Femur (tissue), 1 donor: ENCODE measurements at places on chromosomes 2 and 18.

DNA sequence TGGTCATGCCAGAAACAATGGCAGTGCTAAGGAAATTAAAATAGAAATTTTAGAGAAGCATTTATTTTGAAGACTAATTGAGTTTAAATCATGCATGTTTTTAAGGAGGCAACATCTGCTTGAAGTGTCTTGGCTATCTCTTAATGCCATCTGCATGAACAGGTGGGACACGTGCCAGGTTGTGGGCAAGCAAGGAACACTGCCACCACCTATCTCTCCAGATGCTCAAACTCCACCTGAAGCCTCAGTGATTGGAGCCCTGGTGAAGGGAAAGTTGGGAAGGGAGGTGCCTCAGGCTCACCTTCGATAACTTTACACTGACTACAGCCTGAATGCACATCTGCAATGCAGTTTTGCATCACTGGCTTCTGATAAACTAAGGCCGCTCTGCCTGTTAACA lies 91.5 kb downstream of the TPGS2 start:
- DNase-seq = no peak

GRCh38 chr2:56508662-56509061 lies 324.9 kb downstream of the CCDC85A start:
- no peak for DNase-seq

DNA sequence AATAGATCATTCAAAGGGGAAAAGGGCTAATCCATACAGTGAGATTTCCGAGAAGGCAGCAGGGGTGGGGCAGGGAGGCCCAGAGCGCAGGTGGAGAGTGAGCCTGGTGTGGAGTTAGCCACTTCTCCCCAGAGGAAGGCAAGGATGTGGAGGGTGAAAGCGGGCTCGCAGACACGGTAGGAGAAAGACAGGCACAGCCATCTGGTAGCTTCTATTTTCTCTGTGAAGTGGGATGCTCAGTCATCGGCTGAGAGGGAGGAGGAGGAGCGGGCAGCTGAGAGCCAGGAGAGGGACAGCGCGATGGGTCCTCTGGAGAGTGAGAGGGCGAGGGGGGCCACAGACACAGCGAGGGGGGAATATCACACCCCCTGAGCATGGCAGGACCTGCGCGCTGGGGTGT lies 153.3 kb upstream of the NDUFV2 start:
- no peak for DNase-seq

DNA sequence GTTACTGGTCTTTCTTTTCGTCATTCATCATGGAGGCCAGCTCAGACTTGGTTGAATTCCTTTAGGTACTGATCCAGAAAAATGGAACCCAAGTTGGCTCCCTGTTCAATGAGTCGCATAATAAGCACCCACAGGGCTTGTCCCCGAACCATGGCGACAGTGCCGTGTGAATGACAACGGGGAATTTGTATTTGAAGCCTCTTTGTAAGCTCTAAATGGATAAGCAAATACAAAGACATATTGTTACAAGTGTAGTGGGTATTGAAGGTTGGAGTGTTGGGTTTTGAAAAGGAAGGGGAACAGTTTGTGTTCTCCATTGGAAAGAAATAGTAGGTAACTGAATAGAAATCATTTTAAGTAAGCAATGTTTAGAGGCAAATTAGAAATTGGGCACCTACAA lies 288.9 kb downstream of the SLC4A3 start:
- no peak for DNase-seq

GRCh38 chr2:160206436-160206835 lies 6.4 kb upstream of the ITGB6 start:
- no peak for DNase-seq

DNA sequence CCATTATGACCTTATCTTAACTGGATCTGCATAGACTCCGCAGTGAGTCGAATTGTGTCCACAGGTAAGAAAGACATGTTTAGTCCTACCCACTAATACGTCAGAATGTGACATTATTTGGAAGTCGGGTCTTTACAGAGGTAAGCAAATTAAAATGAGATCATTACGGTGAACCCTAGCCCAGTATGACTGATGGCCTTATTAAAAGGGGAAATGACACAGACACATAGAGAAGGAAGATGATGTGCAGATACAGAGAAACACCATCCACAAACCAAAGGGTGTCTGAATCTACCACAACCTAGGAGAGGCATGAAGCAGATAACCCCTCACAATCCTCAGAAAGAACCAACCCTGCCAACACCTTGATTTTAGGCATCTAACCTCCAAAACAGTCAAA lies 135.6 kb downstream of the GALNT1 start:
- no peak for DNase-seq

DNA sequence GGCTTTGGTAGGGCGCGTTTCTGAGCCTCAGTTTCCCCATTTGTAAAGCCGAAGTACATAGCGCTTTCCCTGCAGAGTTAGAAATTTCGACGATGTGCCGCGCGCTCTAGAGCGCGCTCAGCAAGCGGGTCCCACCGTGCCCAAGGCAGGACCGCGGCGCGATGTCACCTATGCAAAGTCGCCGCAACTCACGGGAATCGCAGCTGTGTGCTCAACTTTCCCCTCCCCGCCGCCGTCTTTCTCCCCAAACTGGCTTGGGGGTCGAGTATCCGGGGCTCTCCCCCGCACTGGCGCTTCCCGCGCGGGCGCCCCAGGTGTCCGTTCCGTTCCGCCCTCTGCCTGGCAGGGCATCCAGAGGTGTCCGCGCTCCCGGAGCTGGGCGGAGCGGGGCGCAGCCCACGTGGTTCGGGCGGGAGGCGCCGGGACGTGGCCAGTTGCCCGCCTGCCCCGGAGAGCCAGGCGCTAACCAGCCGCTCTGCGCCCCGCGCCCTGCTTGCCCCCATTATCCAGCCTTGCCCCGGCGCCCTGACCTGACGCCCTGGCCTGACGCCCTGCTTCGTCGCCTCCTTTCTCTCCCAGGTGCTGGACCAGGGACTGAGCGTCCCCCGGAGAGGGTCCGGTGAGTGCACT lies at the start of gene MLPH:
Gene MLPH (plus strand): TSS at position 433 of the 630 bp plus-strand sequence. CDS start 6,176 bp downstream, outside the sequence.
- no peak for DNase-seq

DNA sequence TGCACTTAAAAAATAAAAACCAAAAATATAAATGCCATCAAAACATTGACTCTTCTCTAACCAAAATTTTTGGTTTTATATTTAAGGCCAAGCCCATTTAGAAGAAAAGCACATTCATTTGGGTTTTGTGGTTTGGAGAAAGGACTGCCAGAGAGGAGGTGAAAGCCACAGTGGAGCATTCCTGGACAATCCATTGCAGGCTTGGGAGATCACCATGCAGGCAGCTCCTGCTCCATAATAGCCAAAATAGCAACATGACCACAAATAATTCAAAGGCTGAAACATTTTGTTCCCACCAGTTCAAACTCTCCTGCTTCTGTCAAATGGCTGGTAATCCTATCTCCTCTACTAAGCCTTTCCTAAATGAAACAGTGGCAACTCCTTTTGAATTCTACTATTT lies 73.5 kb downstream of the GALNT3 start:
- DNase-seq = peak; percentile 31

DNA sequence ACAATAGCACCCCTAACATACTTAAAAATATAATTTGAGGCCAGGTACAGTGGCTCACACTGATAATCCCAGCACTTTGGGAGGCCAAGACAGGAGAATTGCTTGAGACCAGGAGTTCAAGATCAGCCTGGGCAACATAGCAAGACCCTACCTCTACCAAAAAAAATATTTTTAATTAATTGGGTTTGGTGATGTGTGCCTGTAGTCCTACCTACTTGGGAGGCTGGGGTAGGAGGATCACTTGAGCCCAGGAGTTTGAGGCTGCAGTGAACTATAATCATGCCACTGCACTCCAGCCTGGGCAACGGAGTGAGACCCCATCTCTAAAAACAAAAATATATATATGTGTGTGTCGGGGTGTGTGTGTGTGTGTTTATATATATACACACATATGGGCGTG lies 91.3 kb downstream of the MEMO1 start:
- no peak for DNase-seq

- DNase-seq = no peak
Measured at GRCh38 chr2:48197618-48198017, 291.3 kb upstream of the FBXO11 start.

GRCh38 chr2:3059141-3059925 lies 318.3 kb downstream of the EIPR1 start:
- DNase-seq = no peak

- no peak for DNase-seq
Measured at GRCh38 chr18:5395860-5396448, 100.4 kb upstream of the ZBTB14 start.

- no peak for DNase-seq
Measured at GRCh38 chr2:156182132-156182531, 150.4 kb downstream of the NR4A2 start.

GRCh38 chr2:212791569-212791968 lies 253.0 kb upstream of the ERBB4 start:
- DNase-seq = no peak

GRCh38 chr2:70328921-70329561 lies 27.2 kb upstream of the FAM136A start:
- no peak for DNase-seq

- DNase-seq = no peak
Measured at GRCh38 chr2:104793966-104794365, 59.9 kb upstream of the POU3F3 start.

GRCh38 chr18:62418258-62418657 lies 93.1 kb downstream of the TNFRSF11A start:
- no peak for DNase-seq

DNA sequence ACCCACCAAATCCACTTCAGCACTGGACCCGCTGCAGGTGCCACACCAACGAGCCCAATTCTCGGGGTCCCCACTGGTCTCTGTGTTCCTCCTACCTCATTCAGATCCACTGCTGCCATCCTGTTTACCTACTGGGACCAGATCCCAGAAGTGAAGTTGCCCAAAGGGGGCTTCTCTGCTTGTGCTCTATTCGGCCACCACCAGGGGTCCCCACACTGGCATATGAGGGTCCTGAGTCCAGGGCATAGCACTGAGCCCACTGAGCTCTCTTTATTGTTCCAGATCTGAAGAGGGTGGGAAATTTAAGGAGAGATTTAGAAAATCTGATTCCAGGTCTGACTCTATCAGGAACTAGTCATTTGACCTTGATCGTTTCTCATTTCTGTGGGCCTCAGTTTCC lies 2.4 kb downstream of the GPR45 start:
- no peak for DNase-seq

GRCh38 chr2:54629914-54630857 lies 93.3 kb upstream of the EML6 start:
- no peak for DNase-seq

GRCh38 chr2:12774395-12774727 lies 57.6 kb downstream of the TRIB2 start:
- DNase-seq = no peak

DNA sequence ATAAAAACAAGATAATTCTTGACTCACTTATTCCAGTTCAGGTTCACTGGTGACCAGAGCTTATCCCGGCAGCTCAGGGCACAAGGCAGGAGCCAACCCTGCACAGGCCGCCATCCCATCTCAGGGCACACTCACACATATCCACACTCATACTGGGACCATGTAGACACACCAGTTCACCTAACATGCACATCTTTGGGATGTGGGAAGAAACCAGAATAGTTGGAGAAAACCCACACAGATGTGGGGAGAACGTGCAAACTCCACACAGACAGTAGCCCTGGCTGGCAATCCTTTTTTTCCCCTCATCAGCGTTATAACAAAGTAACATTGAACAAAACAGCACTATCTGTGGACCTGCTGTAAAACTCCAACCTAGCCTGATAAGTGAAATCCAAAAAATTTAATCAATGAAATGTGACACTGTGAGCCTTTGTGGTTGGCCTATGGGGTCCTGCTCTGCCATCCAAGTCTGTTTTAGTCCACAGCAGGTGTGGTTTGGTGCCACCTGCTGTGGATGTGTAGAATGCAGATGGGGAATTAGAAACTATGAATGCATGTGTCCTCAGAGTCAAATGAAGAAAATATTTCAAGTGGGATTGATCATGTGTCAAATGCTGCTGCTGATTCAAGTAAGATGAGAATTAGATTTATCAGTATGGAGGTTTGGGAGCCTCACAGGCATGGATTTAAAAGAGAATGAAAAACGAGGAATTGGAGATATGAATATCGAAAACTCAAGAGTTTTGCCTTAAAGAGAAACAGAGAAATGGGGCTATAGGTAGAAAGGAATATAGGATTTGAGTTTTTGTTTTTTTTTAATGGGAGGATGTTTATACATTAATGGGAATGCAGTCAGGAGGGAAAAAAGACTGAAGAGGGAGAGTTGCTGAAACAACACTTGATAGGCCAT lies 47.0 kb downstream of the UGP2 start:
- DNase-seq = peak; percentile 38

GRCh38 chr18:57299931-57300330 lies 52.4 kb upstream of the ST8SIA3 start:
- no peak for DNase-seq

DNA sequence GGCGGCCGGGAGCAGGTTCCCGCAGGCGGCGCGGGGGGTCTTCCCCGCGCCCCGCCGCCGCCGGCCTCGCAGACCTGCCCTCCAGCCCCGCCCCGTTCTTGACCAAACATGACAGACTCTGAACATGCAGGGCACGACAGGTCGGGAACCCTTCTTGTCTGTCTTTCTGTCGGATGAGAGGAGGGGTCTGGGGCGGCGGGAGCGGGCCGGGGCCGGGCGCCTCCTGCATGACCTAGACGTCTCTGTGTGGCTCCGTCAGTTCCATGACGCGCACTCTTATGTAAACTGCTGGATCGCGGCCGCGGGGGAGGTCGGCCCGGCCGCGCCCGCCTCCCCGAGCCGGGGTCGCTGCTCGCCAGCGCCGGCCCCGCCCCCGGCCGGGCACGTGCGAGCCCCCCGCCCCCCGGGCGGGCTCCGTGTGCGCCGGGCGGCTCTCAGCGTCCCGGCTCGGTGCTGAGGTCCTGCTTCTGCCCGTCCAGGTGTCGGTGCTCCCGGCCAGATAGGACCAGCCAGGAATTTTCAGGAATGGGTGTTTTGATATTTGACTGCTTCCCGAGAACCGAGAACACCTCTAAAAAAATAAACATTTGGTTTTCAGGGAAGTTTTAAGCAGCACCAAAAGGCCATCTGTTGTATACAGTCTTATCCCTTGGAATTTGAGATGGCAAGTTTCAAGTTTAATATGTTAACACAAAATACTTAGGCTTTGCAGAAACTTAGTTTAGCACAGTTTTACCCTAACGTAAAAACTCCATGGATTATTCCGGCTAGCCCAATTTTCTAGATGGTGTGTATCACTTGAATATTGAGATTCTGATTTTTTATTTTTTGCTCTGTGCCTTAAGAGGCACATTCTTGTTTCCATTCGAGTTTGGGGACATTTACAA lies 733 bp downstream of the ZC3H6 start:
- DNase-seq = peak; percentile 95

- peak; percentile 46 for DNase-seq
Measured at GRCh38 chr2:127226520-127227263, 6.6 kb upstream of the CYP27C1 start.

- no peak for DNase-seq
Measured at GRCh38 chr2:97974471-97974870, 21.3 kb downstream of the TMEM131 start.

GRCh38 chr18:48875314-48875941 lies 75.3 kb downstream of the SMAD7 start:
- no peak for DNase-seq
